Ovary (tissue), 10 donors: ENCODE measurements at places on chromosomes 7 and 10. TPM values are rescaled to one million over a fixed set of nuclear protein-coding genes. Genes with fewer than 3 reads are reported as not detected.

DNA sequence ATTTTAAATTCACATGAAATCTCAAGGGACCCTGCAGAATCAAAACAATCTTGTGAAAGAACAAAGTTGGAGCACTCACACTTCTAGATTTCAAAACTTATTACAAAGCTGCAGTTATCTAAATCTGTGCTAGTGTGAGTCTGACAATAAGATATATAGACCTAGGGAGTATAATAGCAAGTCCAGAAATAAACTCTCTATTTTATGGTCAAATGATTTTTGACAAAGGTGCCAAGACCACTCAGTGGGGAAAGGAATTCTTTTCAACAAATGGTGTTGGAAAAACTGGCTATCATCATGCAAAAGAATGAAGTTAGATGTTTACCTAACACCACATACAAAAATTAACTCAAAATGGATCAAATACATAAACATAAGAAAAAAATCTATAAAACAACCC, 68.2 kb downstream of the TFEC start:
- no peak for DNase-seq

- DNase-seq = no peak
Observed at GRCh38 chr10:109972372-109973001, 35.3 kb upstream of the ADD3 start.

DNA sequence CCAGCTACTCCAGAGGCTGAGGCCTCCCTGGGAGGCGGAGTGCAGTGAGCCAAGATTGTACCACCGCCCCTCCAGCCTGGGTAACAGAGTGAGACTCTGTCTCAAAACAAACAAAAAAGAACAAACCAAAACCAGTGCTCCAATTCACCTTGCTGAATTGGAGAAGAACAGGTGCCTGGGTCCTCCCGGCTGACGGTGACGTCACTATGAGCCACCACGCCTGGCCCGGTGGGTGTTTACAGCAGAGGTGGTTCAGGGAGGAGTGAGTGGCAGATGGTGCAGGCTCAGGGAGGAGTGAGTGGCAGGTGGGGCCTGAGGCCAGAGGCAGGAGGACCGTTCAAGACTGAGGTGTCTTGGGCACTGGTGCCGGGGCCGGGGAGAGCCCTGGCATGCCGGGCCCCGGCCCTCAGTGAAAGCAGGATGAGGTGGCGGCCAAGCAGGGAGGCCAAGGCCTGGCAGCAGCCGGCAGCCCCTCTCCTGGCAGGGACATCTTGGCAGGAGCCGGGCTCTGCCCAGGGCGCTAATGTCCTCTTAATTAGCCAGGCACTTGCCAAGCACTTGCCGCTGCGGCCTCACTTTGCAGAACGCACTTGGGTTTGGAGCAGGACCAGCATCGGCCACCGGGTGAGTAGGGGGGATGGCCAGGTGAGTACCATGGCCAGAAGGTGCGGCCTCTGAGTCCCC, 162.8 kb upstream of the TNRC18 start:
- no peak for DNase-seq

DNA sequence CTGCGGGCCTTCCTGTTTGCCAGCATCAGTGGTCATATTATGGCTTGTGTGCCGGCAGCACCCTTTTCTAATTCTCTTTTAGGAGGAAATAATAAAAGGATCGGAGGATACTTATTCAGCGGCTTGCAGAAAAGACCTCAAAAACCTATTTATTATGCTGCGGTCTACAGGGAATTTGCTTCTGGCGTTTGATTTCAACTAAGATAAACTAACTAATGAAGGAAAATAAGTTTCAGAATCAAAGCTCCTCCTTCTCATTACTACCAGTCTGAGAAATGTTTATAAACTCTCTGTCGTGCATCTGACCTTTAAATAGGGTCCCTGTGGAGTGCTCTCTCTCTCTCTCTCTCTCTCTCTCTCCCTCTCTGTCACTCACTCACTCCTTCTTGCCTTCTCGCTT, 335.0 kb upstream of the GLI3 start:
- no peak for DNase-seq

DNA sequence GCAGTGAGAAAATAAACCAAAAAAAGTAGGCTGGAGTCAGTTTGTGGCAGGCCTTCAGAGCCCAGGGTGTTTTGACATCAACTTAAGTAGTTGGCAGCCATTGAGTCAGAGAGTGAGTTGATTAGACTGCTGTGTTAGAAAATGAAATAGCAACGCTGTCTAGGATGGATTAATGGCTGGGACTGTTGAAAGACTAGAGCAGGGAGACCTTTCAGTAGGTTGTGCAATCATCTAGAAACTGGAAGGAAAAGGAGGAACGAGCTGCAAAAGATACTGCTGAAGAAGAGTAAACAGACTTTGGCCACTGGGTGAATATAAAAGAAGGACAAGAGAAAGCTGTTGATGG, 28.6 kb upstream of the TRIL start:
- DNase-seq = no peak

The ASZ1 gene
- polyA plus RNA-seq = not detected

The SEMA3A gene
- polyA plus RNA-seq = 0.82 TPM

DNA sequence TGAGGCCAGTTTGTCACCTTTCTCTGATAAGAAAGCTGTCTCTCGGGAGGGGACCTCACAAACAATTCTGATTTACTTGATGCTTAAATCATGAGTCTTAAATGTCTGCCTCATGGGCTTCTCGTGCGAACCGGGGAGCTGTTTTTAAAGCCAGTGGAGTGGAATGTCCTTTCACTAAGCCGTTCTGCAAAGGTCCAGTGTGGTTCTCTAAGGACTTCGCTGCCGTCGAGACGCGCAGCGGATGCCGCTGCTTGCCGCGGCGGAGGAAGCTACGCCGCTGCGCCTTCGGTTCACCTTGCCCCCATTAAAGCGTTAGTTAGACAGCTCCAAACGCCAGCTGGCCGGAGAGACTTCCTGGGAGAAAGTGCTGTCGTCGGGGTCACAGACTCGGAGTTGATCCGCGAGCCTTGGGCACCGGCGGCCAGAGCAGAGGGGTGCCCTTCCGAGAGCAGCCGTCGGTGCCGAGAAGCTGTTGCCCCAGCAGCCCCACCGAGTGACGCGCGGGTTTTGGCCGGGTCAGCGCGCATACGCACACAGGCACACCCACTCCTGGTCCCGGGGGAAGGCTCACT, 1.3 kb upstream of the HMX3 start:
- DNase-seq = no peak

DNA sequence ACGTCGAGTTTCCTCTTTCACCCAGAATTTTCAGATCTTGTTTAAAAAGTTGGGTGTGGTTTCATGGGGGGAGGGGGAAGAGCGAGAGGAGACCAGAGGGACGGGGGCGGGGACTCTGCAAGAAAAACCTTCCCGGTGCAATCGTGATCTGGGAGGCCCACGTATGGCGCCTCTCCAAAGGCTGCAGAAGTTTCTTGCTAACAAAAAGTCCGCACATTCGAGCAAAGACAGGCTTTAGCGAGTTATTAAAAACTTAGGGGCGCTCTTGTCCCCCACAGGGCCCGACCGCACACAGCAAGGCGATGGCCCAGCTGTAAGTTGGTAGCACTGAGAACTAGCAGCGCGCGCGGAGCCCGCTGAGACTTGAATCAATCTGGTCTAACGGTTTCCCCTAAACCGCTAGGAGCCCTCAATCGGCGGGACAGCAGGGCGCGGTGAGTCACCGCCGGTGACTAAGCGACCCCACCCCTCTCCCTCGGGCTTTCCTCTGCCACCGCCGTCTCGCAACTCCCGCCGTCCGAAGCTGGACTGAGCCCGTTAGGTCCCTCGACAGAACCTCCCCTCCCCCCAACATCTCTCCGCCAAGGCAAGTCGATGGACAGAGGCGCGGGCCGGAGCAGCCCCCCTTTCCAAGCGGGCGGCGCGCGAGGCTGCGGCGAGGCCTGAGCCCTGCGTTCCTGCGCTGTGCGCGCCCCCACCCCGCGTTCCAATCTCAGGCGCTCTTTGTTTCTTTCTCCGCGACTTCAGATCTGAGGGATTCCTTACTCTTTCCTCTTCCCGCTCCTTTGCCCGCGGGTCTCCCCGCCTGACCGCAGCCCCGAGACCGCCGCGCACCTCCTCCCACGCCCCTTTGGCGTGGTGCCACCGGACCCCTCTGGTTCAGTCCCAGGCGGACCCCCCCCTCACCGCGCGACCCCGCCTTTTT, at the start of gene VIM:
Gene VIM, plus strand, starts transcription at position 151 of the 925 bp plus-strand sequence. CDS start 1,182 bp downstream, outside the sequence.
- DNase-seq = peak; percentile 95

GRCh38 chr10:95353123-95353522, 62.3 kb upstream of the PDLIM1 start:
- no peak for DNase-seq

DNA sequence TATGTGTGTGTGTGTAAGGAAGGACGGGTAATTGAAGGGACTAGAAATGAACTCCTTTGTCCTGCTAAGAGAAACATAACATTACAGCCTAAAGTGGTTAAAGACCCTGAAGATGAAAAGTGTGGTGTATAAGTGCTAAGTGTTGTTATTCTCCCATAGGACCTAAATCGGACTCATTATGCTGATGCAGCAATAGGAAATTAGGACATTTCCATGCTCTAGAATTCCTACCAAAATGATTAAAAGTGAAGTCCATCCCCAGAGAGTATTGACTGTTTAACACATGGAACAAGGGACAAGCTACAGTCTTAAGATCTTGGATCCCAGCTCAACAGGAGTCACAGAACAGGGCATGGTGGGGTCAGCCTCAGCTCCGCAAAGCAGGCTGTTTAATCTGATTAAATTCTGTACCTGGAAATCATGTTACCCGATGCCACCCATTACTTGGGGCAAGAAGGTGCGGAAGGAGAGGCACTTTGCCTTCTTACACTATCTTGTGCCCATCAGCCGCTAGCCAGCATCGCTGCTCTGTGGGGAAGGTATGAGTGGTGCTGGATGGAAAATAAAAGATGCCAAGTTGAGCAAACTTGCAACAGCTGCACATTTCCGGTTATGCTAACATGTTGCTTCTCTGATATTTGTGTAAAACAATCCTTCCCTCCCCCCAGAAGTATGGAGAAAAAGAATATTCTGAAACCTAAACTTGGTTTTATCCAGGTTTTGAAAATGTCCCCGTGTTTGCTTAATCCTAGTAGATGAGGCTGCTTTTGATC, 100.5 kb downstream of the CREB5 start:
- no peak for DNase-seq

GRCh38 chr7:121916211-121916610, 43.2 kb downstream of the PTPRZ1 start:
- no peak for DNase-seq

DNA sequence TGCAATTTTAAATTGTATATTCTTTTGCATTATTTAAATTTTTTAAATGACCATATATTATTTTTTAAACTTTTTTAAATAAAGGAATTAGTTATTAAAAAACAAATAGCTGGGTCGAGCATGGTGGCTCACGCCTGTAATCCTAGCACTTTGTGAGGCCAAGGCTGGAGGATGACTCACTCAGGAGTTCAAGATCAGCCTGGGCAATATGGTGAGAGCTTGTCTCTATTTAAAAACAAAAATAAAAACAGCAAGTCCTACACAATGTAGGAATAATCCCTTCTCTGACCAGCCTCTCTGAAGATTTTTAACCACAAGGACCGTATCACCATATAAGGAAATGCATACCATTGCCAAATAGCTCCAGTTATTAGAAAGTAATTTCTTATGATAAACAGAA, 19.6 kb downstream of the NOC3L start:
- DNase-seq = no peak
